ENCODE measurements at places on chromosomes 12 and 14.

DNA sequence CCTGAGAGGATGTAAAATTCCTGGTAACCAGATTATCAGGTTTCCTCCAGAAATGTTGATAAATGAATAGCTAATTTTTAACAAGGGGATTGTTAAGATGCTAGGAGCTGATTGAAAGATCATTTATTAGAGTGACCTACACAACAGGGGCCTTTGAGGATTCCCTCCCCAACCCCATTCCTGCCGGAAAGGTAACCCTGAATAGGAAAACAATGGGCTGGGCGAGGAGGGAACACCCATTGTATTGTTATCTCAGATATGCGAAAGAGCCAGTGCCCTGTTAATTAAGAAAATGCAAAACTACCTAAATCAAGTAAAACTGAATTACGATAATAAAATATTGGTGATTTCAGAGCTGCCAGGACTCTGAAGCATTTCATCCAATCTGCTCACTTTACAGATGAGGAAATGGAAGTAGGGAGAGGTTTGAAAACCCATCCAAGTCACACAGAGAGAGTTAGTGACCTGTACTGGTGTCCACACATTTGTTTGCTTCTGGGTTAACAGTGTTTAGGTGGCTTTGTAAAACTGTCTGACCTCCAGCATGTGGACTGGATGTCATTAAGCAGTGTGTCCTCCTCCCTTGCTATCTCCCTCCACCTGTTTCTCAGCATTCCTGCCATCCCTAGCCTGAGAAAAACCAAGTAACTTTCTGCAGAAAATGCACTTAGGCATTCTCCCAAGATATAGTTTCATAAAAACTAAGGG lies 214.8 kb downstream of the TTC6 start:
- DNase-seq, result no peak

DNA sequence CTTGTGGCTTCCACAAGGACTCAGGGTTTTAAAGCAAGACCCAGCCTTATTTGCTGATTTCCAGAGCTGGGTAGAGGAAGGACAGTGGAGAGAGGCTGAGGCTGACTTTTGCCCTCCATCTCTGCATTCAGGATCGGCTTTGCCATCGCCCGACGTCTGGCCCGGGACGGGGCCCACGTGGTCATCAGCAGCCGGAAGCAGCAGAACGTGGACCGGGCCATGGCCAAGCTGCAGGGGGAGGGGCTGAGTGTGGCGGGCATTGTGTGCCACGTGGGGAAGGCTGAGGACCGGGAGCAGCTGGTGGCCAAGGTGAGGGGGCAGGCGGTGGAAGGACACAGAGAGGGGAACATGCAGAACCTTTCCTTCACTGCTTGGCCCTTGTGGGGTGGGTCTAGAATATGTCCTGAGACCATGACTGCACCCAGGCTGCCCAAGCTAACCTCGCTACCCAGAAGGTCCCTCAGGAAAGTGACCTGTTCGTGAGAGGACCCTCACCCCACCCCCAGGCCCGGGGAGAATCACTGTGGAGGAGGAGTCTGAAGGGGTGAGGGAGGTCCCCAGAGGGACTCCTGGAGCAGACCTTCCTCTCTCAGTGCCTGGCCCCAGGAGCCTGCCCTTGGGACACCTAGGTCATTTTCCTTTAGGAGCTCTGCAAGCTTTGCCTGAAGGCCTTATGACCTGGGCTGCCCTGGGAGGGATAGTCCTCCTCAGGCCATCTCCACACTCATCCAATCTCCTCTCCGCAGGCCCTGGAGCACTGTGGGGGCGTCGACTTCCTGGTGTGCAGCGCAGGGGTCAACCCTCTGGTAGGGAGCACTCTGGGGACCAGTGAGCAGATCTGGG lies 3.1 kb downstream of the DHRS2 start:
- DNase-seq, result no peak

DNA sequence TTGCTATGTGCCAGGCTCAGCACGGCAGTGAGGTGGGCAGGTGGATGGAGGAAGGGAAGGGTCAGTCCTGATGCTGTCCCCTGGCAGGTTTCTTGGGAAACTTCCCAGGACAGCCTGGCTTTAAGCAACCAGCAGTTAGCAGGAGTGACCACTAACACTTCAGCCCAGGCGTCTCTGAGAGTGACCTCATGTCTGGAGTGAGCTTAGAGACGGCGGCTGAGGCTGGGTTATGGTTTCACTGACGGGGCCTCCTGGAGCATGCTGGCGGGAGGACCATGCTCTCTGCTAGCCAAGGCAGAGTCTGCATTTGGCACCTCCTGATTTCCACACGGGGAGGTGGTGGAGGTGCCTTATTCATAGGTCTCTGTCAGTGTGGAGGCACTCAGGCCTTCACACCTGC lies 2.5 kb downstream of the HHIPL1 start:
- DNase-seq, result no peak

- DNase-seq, result no peak
Observed at GRCh38 chr12:3135522-3136461, 58.6 kb downstream of the TSPAN9 start.

- no peak for DNase-seq
Observed at GRCh38 chr12:60981473-60981872, 1278.7 kb upstream of the USP15 start.

DNA sequence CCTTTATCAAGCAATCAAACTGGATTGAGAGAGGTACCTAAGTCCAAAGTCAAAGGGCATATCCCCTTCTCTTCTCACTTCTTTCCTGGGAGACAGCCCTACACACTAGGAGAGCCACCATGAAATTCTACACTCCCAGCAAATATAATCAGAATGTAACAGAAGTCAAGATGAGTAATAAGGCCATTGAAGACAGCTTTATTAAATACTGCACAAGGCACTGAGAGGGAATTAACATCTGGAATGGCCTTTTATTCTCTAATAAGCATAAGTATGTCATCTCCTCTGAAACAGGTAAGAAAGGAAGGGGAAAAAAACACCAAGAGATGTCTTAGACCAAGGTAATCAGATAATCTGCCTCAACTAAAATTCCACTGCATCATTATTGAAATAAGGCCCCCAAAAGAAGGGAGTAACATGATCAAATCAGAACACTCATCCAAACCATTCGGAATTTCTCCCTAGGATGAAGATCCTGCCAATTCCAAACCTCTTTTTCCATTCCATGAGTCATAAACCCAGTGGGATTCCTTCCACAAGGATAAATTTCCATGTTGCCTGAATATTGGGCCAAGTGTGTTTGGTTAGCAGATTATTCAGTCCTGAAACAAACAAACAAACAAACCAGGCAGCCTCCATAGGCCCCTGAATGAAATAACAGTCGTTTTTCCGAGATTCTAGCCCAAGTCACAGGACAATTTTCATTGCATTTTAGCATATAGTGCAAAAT lies 19.9 kb downstream of the SLC35F4 start:
- no peak for DNase-seq

DNA sequence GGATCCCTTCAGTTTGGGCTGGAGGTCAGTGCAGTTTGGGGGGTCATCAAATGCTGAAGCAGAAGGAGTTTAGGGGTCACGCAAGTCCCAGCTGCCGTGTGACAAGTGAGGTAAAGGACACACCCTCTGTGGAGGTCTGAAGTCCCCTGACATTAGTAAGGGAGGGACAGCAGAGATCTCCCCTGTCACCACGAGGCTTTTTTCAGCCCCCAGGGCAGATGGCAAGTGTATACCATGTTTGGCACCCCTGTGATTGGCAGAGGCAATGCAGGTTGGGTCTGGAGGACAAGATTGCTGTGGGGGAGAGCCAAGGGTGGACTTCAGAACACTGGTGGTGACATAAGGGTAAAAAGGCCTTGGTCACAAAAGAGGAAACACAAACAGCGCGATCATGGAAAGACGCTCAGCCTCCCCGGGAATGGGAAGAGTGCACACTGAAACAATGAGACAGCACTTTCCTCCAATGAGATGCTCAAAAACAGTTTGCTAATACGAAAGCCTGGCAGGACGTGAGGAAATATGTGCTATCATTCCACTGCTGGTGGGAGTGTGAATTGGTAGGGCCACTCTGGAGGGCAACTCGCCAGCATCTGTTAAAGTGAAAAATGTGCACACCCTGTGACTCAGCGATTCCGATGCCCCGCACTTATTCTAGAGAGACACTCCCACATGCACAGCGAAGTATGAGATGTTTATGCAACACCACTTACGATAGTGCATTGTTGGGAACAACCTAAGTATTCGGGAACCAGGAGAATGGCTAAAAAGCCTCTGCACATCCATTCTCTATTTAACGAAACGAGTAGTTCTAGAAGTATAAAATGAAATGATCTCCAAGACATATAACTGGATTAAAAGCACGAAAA lies 14.4 kb upstream of the CD27 start:
- no peak for DNase-seq

DNA sequence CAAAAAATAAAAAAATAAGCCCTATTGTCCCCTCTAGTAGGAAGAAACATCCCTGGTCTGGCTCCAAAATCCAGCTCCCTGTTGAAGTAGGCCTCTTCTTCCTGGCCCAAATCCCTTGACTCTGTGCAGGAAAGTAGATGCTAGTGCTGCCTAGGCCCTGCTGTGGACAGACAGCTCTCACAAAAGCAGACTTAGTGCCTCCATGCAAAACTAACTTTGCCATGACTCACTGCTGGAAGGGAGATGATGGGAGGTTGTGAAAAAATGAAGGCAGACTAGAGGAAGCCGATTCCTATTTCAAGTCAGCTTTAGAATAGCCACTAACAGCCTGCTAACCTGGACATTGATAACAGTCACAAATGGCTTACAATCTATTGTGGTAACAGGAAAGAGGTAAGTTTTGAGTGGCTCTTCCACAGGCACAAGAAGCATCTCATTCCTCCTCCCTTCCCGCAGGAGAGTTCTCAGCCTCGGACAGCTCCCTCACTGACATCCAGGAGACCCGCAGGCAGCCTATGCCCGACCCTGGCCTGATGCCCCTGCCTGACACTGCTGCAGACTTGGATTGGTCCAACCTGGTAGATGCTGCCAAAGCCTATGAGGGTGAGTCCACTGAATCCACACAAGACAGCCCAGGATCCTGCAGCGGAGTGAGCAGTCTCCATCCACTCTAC lies 198.9 kb upstream of the RGS6 start:
- no peak for DNase-seq

Data from activated CD8-positive, alpha-beta memory T cell treated with anti-CD3 and anti-CD28 coated beads for 48 hours (primary cell).